ENCODE measurements at places on chromosomes 6 and 20.

- DNase-seq = no peak
Observed at GRCh38 chr6:113442040-113442439, 415.1 kb upstream of the MARCKS start.

DNA sequence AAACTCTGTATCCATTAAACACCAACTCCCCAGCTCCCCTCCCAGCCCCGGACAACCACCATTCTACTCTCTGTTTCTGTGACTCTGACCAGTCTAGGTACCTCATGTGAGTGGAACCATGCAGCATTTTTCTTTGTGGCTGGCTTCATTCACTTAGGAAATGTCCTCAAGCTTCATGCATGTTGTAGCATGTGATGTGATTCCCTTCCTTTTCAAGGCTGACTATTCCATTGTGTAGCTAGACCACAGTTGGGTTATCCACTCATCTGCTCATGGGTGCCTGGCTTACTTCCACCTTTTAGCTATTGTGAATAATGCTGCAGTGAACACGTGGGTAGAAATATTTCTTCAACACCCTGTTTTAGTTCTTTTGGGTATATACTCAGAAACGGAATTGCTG is 8.8 kb upstream of the BPHL start:
- DNase-seq = no peak

- no peak for DNase-seq
Observed at GRCh38 chr6:36912030-36912454, 26.3 kb downstream of the C6orf89 start.

DNA sequence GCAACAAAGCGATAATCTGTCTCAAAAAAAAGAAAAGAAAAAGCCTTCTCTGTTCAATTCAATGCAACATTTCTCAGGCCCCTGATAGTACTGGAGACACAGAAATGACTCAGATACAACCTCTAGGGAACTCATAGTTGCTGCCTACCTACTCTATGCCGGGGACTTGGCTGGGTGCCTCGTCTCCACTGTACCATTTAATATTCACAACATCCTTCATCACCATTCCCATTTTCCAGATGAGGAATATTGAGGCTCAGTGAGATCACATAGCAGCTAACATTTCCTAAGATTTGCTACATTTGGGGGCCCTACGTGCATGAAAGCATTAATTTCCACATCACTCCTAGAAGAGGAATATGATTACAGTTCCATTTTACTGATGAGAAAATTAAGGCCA is 7.5 kb downstream of the NOL4L start:
- no peak for DNase-seq

DNA sequence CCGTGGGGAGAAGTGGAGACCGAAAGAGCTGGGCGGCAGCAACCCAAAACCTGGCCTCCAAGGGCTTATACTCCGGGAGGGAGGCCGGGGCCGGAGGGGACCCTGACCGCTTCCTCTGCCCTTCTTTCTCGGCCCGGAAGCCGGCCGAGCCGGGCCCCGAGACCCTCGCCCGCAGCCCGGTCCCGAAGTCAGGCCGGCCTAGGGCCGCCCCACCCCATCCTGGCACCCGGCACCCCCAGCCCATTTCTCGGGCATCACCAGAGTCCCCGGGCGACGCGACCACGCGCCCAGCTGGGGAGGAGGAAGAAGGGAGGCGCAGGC is 572 bp upstream of the ZDHHC14 start:
- no peak for DNase-seq

GRCh38 chr20:13297147-13297899 is 76.2 kb downstream of the ISM1 start:
- no peak for DNase-seq

DNA sequence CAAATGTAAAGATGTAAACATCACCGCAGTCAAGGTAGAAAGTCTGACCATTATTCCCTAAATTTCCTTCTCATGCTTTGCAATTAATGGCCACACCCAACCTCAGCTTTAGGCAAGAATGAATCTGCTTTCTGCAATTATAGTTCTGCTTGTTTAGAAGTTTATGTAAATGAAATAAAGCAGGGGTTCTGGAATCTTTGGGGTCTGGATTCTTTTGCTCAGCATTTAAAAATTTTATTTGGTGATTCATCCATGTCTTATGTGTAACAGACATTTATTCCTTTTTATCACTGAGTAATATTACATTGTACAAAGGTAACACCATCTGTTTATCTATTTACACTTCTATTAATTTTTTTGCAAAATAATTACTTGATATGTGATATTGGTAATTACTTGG is 613.6 kb downstream of the UTRN start:
- no peak for DNase-seq

DNA sequence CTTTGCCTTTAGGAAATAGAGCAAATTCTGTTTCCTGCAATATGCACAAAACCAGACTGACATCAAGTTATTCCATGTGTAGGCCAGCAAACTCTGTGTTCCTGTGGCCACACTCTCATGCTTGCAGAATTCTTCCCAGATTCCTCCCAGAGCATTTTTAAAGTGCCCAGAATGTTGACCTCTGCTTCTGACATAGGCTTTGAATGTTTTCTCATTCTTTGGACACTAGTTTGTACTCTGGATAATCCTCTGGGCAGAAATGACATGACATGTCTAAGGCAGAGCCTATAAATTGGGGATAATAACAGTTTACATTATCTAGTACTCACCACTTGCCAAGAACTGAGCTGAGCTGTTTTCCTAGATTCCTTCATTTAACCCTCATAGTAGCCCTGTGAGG is 9.2 kb upstream of the EFHC1 start:
- DNase-seq = no peak

DNA sequence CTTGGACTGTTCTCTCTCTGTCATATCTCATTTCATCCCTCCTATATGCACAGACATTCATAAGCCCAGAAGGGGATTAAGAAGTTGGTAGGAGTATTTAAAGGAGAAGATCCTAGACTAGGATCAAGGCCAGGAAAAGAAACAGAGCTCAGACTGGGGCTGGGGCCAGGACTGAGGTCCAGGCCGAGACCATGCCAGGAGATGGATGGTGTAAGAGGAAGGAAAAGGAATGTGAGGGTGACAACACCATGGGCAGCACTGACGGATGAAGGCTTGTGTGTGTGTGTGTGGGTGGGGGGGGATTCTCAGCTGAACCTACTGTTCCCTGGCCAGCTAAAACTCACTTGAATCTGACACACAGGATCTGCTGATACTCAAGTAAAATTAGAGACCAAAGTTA is 182.1 kb downstream of the KIF6 start:
- DNase-seq = no peak

DNA sequence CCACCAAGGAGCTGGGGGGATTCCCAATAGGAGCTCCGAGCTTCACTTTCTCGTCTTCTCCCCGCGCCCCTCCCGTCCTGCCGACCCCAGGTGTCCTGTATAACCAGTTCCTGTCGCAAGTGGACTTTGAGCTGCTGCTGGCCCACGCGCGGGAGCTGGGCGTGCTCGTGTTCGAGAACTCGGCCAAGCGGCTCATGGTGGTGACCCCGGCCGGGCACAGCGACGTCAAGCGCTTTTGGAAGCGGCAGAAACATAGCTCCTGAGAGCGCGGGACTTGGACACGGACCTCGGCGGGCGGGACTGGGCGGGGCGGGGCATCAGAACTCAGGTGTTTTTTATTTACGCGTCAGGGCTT is 340 bp upstream of the VARS2 start:
- no peak for DNase-seq

- DNase-seq = no peak
Observed at GRCh38 chr6:45808917-45809316, 206.7 kb downstream of the CLIC5 start.

GRCh38 chr6:814378-815347 is 121.7 kb upstream of the EXOC2 start:
- DNase-seq = no peak

GRCh38 chr6:74925683-74926082 is 280.2 kb downstream of the COL12A1 start:
- DNase-seq = no peak
